ENCODE measurements at places on chromosomes 12 and 14. TPM values are rescaled to one million over a fixed set of nuclear protein-coding genes. Genes with fewer than 3 reads are reported as not detected.

GRCh38 chr12:52878507-52879393 is 26.1 kb downstream of the KRT8 start:
- H3K27me3 ChIP-seq = peaks cover 10% of the 10 kb centered on the region
- DNase-seq = no peak
- no peak overlapping the region for H3K27ac ChIP-seq

DNA sequence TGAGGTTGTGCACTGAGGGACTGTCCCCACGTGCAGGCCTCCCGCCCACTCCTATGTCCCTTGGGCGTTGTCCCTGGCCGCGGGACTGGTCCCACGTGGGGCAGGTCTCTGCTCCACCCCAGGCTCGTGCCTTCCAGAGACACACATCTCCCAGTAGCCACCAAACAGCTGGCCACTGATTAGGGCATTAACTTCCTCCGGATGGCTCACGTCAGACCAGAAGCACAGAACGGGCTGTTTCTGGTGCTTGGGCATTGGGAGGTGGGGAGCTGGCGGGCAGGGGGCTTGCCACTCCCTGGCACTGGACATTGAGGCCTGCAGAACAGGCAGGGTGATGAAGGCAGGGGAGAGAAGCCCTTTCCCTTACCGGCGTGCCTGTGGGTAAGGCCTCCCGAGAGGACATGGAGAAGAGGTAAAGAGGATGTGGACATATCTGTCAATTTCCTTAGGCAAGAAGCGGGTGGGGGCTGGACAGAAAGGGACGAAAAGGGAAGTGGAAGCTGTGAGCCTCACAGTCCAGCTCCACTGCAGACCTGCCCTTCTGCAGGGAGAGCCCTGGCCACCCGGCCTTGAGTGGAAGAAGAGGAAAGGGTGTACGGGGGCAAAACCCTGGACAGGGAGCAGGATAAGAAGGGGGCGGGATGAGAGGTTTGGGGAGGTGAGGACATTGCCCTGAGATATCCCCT is 101.2 kb downstream of the NINJ2 start:
- peaks cover 28% of the 10 kb centered on the region for H3K36me3 ChIP-seq
- no peaks in the 10 kb centered on the region for H3K27me3 ChIP-seq
- H3K27ac ChIP-seq = peak overlapping the region; percentile 85
- peaks cover 79% of the 10 kb centered on the region for H3K4me1 ChIP-seq

DNA sequence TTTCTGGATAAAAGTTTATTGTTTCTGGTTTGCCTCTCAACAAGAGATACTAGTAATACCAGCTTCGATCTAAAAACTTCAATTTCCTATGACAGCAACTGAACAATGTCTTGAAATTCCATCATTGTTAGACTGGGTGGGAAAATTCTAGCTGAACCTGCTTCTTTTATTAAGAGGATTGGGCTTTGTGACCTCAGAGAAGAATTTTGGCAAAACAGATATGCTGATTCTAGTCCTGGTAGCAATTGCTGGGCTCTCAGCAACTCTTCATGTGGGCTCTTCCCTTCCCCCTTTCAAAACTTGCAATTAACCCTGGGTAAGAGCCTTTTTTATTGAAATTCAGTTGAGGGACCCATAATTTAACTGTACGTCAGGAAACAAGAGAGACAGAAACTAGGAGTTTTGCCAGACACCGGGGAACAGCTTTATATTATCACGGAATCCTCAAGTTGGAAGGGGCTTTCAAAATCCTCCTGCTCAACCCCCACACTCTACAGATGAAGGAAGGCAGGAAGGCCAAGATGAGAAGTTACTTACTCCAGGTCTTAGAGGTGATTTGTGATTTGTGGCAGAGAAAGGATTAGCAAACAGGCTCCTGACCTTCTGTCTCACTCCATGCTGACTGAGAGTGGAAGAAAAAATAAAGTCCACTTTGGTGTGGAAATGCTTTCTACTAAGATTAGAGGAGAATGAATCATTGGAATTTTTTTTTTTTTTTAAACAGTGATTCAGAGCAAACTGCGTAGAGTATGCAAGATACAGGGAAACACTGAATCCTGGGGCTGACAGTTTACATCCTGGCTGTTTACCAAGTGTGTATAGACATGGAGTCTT is 239.0 kb upstream of the ATP2B1 start:
- no peak overlapping the region for H3K27ac ChIP-seq
- no peaks in the 10 kb centered on the region for H3K36me3 ChIP-seq
- H3K4me3 ChIP-seq = no peak overlapping the region
- H3K27me3 ChIP-seq = no peaks in the 10 kb centered on the region
- peaks cover 33% of the 10 kb centered on the region for H3K4me1 ChIP-seq
- no peak for DNase-seq

DNA sequence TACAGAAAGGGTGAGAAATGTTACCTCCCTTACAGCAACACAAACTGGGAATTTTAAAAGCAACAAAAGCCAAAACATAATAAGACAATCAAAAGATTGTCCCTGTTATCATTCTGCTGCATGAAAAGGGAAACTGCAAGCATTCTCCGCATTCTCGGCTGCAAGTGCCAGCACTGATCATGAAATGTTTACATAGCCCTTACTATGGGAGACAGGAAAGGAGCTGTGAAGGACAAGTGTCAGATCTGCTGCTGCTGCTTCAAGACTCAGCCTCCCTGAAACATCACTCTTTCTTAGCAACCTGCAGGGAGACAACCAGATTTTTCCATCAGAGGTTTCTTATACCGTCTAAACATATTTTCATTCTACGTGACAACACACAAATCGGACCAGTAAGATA is 20.1 kb downstream of the DENND5B start:
- no peak overlapping the region for H3K4me3 ChIP-seq
- peaks cover 6% of the 10 kb centered on the region for H3K27me3 ChIP-seq
- H3K27ac ChIP-seq = no peak overlapping the region

GRCh38 chr12:72271451-72272090 is 599 bp upstream of the TRHDE start:
- H3K36me3 ChIP-seq = no peaks in the 10 kb centered on the region
- H3K27ac ChIP-seq = no peak overlapping the region
- peak overlapping the region; percentile 53 for H3K4me3 ChIP-seq

GRCh38 chr12:48996794-48997718 is 2.1 kb downstream of the DDN start:
- no peak overlapping the region for H3K27ac ChIP-seq
- DNase-seq = peak; percentile 34
- H3K4me1 ChIP-seq = peaks cover 27% of the 10 kb centered on the region
- H3K36me3 ChIP-seq = peaks cover 16% of the 10 kb centered on the region
- H3K4me3 ChIP-seq = peak overlapping the region; percentile 34

DNA sequence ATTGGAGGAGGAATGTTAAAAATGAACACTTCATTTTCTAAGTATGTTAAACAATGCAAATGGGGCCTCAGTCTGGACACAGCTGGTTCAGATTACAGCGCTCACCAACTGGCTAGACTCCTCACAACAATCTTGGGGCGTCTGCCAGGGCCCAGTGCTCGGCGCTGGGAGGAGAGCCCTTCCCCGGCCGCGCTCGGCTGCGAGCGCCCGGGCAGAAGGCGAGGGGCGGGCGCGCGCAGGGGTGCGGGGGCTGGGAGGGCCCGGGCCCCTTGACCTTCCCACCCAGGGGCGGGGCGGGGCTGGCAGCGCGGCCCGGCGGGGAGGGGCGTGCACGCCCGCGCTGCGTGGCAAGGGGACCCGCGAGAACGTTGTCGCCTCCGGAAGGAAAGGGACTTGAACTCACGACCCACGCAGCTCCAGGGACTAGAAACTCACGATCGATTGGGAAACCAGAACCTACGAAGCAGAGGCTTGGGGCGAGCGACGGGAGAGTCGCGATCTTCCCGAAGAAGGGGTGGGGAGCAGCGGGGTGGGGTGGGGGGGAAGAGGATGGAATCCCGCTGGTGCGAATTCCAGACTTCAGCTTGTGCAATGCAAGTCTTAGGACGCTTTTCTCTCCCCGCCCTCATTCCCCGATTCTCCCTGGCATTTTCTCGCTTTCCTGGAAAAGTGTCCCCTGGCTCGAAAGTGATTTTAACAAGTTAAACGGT is at the start of gene FBLN5:
TSS of gene FBLN5 (minus strand) at position 220 of the 710 bp plus-strand sequence. CDS start 465 bp downstream, outside the sequence.
- DNase-seq = no peak
- no peak within 1 kb of the TSS for H3K27ac ChIP-seq
- peaks cover 36% of the 10 kb centered on the region for H3K27me3 ChIP-seq
- peak within 1 kb of the TSS; percentile 76 for H3K4me3 ChIP-seq
- no peaks in the 10 kb centered on the region for H3K36me3 ChIP-seq
- H3K4me1 ChIP-seq = peaks cover 18% of the 10 kb centered on the region

DNA sequence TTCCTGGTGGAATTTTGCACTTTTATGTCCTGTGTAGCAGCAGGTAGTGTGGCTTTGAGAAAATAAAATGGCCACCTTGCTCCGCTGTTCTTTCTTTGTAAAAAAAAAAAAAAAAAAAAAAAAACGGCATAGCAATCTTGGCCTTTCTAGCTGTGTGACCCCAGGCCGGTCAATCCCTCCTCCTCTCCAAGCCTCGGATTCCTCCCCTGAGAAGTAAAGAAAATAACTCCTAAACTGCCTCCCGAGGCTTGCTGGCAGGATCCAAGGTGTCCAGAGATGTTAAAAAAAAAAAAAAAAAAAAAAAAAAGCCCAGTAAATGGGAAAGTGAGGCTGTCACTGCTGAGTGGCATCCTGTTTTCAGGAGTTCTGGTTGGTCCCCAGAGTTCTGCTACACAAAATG is 23.9 kb upstream of the MAP1LC3B2 start:
- H3K27me3 ChIP-seq = peaks cover 9% of the 10 kb centered on the region
- H3K4me1 ChIP-seq = peaks cover 55% of the 10 kb centered on the region
- H3K27ac ChIP-seq = no peak overlapping the region
- peak overlapping the region; percentile 86 for H3K4me3 ChIP-seq
- no peaks in the 10 kb centered on the region for H3K36me3 ChIP-seq

DNA sequence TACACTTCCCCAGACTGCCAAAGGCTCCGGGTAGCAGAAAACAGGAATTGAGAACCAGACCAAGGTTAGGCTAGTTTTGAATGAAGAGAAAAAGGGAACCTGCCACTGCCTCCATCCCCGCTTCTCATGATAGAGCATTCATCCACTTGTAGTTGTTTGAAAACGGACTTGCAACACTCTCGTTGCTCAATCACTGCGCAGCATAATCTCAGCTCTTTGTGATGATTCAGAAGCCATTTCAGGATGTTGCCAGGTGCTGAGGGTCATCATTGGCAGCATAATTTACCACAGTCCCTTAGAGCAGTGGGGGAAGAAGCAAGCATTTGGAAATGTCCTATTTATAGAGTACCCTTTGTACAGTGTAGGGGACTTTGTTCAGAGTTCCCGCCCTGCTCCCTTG is 25.6 kb downstream of the KCNK13 start:
- DNase-seq = no peak
- H3K36me3 ChIP-seq = no peaks in the 10 kb centered on the region
- H3K27me3 ChIP-seq = peaks cover 17% of the 10 kb centered on the region
- H3K27ac ChIP-seq = no peak overlapping the region
- no peak overlapping the region for H3K4me3 ChIP-seq

- peak overlapping the region; percentile 71 for H3K4me3 ChIP-seq
- H3K27me3 ChIP-seq = peaks cover 2% of the 10 kb centered on the region
- H3K27ac ChIP-seq = peak overlapping the region; percentile 78
- H3K36me3 ChIP-seq = no peaks in the 10 kb centered on the region
- peaks cover 50% of the 10 kb centered on the region for H3K4me1 ChIP-seq
- DNase-seq = no peak
These were observed 72.3 kb upstream of the KRAS start for GRCh38 chr12:25322918-25323531.

DNA sequence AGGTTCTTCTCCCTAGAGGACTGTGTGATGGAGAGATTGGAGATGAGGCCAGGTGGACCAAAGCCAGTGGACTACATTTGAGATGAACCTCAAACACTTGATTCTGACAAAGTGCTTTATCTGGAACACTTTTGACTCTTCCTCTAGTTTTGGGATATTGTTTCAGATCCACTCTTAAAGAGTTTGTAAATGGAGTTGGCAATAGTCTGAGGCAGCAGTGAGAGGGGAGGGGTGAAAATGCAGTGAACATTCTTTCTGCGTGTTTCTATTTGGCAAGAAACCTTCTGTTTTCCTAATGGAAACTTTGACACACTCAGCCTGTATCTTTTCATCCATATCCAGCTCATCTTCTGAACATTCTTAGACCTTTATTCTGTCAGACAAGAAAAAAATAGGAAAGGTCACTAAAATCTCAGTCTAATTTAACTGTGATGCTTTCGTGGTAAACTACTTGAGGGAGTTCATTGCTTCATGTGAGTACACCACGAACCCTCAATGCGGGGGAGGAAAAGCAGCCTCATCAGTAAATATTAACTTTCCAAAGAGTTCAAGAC is 57.4 kb upstream of the KCNJ8 start:
- H3K4me1 ChIP-seq = no peaks in the 10 kb centered on the region
- H3K27ac ChIP-seq = no peak overlapping the region
- DNase-seq = no peak
- H3K36me3 ChIP-seq = no peaks in the 10 kb centered on the region
- no peak overlapping the region for H3K4me3 ChIP-seq

GRCh38 chr12:24507827-24508226 is 441.1 kb downstream of the BCAT1 start:
- H3K4me1 ChIP-seq = no peaks in the 10 kb centered on the region
- H3K36me3 ChIP-seq = no peaks in the 10 kb centered on the region
- no peak for DNase-seq

The ANKRD33 gene
- not detected for total RNA-seq

The TAPBPL gene
- total RNA-seq = 34.1 TPM

The EML1 gene
- total RNA-seq = 0.91 TPM

The CLMN gene
- total RNA-seq = 0.80 TPM

The MYO1H gene
- total RNA-seq = not detected

Data from activated T-helper 1 cell treated with anti-CD3 and anti-CD28 coated beads, Interleukin-12 subunit alpha, Interleukin-12 subunit beta, Interleukin-2, Interleukin-4 antibody, amounts not matched to agents 30 ng/mL and 10 ng/mL and 1 ng/mL, durations not matched to agents 14 hours and 24 hours and 36 hours (primary cell).